ENCODE measurements at places on chromosomes 12 and 14.
A peak's percentile ranks its signal among the peaks of the same experiment; 100 is the strongest.

DNA sequence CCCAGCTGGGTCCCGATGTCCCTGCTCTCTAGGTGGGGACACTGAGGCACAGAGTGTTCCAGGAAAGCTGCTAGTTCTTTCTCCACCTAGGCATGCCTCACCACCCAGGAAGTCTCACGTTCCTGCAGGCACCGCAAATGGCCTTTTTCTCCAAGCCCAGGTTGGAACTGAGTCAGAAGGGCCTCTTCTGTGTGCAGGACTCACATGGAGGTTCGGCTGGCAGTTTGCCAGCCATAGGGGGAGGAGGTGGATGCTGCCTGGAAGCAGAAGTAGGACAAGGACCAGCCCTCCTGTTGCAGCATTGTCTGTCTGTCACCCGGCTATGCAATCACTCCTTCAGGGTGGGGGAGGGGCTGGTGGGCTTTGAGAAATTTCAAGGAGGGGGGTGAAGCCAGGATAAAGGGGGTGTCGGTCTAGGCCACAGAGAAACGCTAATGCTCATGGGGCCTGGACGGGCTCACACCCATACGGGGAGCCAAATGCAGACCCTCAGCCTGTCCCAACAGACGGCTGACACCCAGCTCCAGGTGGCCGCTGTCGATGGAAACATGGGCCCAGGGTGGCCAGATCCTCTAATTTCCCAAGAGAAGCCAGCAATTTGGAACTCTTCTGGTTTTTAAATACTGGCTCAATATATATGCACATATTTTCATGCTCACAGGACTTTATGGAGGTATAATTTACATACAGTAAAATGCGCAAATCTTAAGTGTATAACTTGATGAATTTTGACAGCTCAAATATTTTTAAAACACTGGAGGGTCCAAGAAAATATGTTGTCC, 120.5 kb downstream of the PHETA1 start:
- no peak for DNase-seq

DNA sequence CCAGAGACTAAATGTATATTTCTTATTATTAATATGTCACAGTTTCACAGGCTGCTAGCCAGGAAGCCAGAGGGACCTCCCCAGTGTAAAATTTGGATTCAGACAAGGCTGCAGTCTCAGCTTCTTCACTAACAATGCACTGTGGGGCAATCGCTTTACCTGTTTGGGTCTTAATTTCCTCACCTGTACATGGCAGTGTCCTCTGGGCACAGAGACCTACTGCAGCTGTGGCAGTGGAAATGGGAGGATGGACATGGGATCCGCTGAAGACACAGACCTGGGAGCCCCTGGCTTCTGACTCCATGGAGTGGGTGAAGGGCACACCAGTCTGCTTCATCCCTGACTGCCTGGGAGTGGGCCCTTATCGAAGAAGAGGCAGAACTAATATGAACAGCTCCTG, 6.9 kb upstream of the SERPINA5 start:
- DNase-seq: no peak

GRCh38 chr12:116689979-116690744, 47.7 kb downstream of the SPRING1 start:
- DNase-seq: no peak

DNA sequence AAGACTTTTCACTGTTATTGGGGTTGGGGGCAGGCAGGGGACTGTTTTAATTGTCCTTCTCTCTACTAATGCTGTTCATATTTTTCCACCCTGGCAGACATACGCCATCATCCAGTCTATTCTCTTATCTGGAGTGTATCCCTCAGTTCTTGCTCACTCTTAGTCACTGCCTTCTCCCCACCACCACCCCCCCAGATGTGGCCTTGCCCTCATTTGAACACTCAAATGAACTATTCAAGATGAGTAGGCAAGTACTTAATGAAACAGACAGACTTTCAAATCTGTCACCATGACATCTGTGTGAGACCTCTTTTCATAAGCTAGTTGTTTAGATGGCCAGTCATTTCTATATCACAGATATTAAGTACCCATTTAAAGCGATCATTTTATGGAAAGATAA, 10.1 kb downstream of the NUDT4 start:
- DNase-seq: peak; percentile 64

GRCh38 chr12:80815351-80815750, 98.6 kb downstream of the MYF5 start:
- no peak for DNase-seq

GRCh38 chr12:130953771-130954543, at the start of gene ADGRD1:
Gene ADGRD1, plus strand, starts transcription at chr12:130953907. Its CDS starts 559 bp downstream, at chr12:130954466.
- no peak for DNase-seq

DNA sequence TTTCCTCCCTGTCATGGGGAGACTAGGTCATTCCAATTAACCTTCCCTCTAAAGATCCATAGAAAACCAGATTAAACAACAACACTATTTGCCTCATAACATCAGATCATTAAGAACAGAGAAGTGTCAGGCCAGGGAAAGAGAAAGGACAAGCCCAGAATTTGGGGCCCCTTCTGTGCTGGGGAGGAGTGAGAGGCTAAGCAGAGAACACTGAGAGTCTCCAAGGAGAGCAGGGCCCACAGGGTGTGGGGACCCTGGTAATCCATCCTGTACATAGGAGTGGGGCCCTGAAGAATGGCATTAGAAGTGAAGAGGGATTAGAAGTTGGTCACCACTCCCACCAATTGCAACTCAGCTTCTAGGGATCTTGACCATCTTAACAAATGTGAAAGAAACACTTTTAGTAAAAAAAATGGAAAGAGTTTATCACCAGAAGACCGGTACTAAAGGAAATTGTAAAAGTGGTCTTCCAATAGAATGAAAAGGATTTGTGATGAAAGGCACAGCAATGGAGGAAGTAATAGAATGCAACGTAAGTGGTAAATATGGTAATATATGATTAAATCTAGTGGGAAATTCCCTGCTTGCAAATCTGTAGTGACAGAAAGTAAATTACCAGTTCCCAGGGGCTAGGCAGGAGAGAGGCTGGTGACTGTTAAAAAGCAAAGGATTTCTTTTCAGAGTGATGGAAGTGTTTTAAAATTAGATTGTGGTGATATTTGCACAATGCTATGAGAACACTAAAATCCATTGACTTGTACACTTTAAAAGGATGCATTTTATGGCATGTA, 14.0 kb upstream of the TMTC1 start:
- DNase-seq: no peak

DNA sequence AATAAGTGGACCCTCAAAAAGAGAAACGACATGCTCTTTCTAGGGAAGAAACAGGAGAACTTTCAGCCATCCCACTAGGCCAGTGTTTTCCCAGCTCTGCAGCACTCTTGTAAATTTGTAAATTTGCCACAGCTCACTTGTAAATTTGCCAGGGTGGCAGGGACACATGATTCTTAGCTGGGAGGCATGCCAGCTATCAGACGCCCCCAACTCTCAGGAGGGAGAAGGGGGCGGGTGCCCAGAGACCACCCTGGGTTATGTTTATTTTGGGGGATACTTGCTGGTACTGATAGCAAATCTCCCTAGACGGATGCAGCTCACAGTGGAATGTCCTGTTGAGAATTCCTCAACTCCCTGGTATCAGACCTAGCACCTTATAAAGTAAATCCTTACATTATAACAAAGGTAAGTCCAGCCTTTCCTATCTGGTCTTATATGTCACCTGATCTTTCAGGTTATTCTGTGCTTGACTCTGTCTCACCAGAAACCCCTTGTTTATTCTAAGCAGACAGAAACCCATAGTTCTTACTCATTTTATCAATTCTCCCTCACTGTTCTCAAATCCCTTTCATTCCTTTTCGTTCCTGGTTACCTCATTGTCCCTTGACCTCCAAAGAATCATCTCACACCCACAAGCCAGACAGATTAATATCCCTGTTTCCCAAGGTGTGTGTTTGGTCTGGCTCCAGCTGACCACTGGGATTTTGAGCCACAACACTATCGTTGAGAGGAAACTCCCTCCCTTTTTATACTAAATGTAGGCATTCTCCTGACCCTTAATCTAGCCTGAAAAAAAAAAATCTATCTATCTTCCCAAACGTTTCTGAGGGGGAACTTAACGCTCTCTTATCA, 69.3 kb upstream of the HMGA2 start:
- no peak for DNase-seq

DNA sequence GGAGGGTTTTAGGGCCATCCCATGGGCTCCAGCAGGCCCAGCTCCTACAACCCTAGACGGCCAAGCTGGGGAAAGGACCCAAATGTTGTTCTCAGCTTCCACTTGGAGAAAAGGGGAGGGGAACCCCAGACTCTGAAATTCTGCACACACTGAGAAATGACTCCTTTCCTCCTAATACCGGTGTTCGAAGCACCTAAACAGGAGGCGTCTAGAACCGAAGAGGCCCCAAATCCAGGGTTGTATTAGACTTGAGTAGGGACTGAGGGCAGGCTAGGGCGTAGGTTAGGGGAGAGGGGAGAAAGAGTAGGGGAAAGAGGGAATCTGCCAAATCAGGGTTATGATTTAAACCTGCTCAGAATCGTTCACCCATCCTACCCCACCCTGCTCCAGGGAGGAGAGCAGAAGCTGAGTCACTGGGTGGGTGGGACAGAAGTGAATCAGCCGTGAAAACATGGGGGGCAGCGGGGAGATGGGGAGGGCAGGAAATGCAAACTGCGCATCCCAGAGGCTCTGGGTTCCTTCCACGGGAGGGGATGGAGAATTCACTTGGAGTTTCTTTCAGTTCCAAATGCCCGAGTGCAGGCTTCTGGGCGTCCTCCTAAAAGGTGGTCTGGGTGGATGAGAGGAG, 1.0 kb downstream of the IGFBP6 start:
- DNase-seq: peak; percentile 31

- no peak for DNase-seq
Measured at GRCh38 chr14:50099335-50099734, 17.0 kb downstream of the VCPKMT start.

DNA sequence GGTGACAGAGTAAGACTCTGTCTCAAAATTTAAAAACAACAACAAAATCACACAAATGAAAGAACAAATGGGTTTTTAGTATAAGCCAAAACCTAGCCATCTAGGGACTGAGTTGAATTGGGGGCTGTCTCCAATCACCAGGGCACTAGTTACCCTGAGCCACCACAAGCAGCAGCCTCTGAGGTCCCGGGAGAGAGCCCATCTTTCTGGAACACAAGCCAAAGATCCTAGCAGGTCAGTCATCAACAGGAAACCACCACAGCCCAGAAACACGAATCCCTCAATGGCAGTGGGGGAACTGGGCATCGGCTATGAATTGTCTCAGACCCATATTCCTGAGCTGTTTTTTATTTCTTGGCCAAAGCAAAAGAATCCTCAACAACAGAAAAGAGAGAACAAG, 75.3 kb downstream of the KDM2B start:
- DNase-seq: no peak

DNA sequence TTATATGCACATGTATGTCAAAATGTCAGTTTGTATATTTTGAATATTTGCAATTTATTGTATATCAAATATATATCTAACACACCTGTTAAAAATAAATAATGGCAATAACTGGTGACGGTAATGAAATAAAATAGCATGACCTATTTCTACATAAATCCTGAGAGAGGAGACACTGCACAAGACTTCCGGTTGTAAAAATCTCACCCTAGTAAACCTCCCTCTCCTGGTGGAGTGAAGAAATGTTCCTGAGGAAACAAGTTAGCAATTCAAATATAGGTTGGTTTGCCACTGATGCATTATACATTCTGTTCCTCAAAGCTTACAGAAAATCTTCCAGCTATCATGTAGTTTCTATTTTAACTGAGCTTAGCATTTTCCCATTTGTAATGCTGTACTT, 166.1 kb upstream of the SYT10 start:
- DNase-seq: no peak

- no peak for DNase-seq
Measured at GRCh38 chr12:32470936-32471470, 71.6 kb downstream of the FGD4 start.

DNA sequence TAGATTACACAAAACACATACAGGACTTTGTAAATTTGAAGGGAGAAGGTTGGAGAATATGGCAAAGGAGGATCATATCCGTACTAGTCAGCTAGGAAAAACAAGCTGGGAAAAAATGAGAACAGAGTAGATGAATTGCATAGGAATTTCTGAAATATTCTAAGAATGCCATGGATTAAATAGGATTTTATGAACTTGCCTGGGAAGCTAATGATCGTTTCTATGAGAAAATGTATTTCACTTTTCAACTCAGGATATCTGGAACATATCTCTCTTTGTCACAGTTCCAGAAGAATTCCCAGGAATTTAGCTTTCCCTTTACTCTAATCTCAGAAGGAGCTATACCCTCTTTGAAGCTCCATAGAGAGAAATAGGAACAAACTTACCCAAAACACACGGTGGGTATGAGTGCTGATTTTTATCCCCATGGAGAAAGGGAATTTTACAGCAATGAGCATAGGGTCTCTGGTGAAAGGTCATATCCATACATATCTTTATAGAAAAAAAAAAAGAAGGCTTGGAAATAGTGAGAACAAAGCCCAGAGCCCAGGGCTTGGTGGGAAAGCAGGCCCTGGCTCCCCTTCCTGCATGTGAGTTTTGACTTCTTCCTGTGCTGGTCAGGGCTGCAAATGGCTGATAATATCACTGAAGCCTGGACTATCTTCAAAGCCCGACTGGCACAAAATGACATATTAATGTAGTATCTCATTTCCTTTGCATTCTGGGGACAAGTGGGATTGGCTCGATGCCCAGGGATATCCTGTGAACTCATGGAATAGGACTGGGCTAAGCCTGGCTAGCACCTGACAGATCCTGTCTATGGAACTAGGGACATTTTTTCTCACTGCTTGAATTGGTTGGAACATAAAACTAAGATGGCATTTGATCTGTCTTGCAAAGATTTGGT, 136.3 kb downstream of the AEBP2 start:
- DNase-seq: no peak

DNA sequence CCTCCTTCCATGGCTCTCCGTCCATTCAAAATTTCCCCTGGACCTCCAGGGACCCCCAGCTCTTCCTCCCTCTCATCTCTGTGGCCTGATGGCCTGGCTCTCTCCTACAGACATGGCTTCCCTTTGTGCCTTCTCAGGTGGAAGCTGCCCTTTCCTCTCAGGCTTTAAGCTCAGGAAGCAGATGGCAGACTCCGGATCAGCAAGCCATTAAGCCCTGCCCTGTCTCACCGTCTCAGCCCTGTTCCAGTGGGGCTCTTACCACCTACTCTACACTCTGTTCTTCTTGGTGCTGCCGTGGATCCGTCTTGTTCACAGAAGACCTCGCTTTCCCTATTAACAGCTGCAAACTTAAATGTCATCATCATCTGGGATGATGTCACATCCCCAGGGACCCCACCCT, 33.1 kb downstream of the NPC2 start:
- no peak for DNase-seq

DNA sequence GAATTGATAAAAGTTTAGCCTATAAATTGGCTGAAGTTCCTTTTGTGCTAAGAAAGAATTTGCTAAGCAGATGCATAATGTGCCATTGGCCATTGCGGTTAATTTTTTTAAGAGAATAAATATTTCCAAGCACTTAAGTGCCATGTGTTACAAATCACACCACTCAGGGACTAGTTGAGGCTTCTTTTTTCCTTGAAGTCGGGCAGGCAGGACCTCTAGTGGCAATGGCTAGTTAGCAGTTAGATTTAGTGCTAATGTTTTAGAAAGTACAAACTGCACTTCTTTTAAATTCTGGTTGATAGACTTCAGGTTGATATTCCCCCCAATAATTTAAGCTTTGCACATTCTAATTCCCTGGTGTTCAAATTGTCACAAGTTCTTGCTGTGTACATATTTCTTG, 294.3 kb downstream of the APAF1 start:
- no peak for DNase-seq

- DNase-seq: no peak
Measured at GRCh38 chr14:85254711-85255110, 275.2 kb upstream of the FLRT2 start.

- no peak for DNase-seq
Measured at GRCh38 chr14:65052832-65053231, 49.5 kb downstream of the MAX start.

GRCh38 chr14:68966872-68967301, 12.2 kb downstream of the ACTN1 start:
- no peak for DNase-seq

- no peak for DNase-seq
Measured at GRCh38 chr14:32073537-32074189, 3.4 kb upstream of the ARHGAP5 start.

Data from activated T-cell treated with anti-CD3 and anti-CD28 coated beads for 48 hours (primary cell).